Activated T-helper 1 cell treated with anti-CD3 and anti-CD28 coated beads, Interleukin-12 subunit alpha, Interleukin-12 subunit beta, Interleukin-2, Interleukin-4 antibody, amounts not matched to agents 30 ng/mL and 10 ng/mL and 1 ng/mL, durations not matched to agents 14 hours and 24 hours and 36 hours (primary cell): ENCODE measurements at places on chromosomes 16 and 17. TPM values are rescaled to one million over a fixed set of nuclear protein-coding genes. Genes with fewer than 3 reads are reported as not detected.
A peak's percentile ranks its signal among the peaks of the same experiment; 100 is the strongest.

GRCh38 chr16:50901062-50901461 lies 159.2 kb downstream of the CYLD start:
- peaks cover 5% of the 10 kb centered on the region for H3K27me3 ChIP-seq
- no peaks in the 10 kb centered on the region for H3K36me3 ChIP-seq
- H3K27ac ChIP-seq = no peak overlapping the region
- no peaks in the 10 kb centered on the region for H3K4me1 ChIP-seq
- H3K4me3 ChIP-seq = no peak overlapping the region

The ITGAL gene
- total RNA-seq = 259 and 287 TPM in 2 replicates

DNA sequence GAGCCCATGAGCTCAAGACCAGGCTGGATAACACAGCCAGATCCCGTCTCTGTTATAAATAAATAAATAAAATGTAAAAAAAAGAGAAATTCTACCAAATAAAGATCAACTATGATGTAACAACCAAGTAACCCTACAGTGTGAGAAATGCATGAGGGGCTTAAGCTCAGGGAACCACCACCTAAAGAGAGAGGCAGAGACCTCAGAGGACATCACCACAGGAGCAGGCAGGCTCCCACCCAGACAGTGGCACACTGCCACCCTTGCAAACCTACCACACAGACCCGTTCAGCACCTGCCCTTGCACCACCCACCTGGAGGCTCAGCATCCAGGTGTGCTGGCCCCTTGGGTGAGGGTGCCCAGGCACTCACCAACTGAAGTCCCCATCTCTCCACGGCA lies 45.6 kb downstream of the ANKRD11 start:
- DNase-seq = no peak
- peaks cover 84% of the 10 kb centered on the region for H3K4me1 ChIP-seq
- H3K36me3 ChIP-seq = peaks cover 2% of the 10 kb centered on the region
- no peak overlapping the region for H3K27ac ChIP-seq

- no peak overlapping the region for H3K27ac ChIP-seq
- no peaks in the 10 kb centered on the region for H3K27me3 ChIP-seq
- DNase-seq = no peak
- no peaks in the 10 kb centered on the region for H3K4me1 ChIP-seq
These were observed 9.8 kb upstream of the MYOCD start for GRCh38 chr17:12655936-12656335.

- peaks cover 5% of the 10 kb centered on the region for H3K36me3 ChIP-seq
- H3K4me1 ChIP-seq = peaks cover 33% of the 10 kb centered on the region
These were observed 5.1 kb downstream of the SNAI3 start for GRCh38 chr16:88681084-88681680.

The SPATA22 gene
- not detected in 2 replicates for total RNA-seq

The PRCD gene
- not detected in 2 replicates for total RNA-seq

GRCh38 chr16:59612094-59612493 lies 878.0 kb upstream of the GOT2 start:
- H3K27me3 ChIP-seq = no peaks in the 10 kb centered on the region
- H3K36me3 ChIP-seq = no peaks in the 10 kb centered on the region
- no peaks in the 10 kb centered on the region for H3K4me1 ChIP-seq
- H3K27ac ChIP-seq = no peak overlapping the region

The LCAT gene
- 12.7 and 20.3 TPM in 2 replicates for total RNA-seq

The SEPTIN1 gene
- total RNA-seq = 195 and 200 TPM in 2 replicates

The KRT12 gene
- not detected in 2 replicates for total RNA-seq

The MARVELD3 gene
- total RNA-seq = not detected in 2 replicates

DNA sequence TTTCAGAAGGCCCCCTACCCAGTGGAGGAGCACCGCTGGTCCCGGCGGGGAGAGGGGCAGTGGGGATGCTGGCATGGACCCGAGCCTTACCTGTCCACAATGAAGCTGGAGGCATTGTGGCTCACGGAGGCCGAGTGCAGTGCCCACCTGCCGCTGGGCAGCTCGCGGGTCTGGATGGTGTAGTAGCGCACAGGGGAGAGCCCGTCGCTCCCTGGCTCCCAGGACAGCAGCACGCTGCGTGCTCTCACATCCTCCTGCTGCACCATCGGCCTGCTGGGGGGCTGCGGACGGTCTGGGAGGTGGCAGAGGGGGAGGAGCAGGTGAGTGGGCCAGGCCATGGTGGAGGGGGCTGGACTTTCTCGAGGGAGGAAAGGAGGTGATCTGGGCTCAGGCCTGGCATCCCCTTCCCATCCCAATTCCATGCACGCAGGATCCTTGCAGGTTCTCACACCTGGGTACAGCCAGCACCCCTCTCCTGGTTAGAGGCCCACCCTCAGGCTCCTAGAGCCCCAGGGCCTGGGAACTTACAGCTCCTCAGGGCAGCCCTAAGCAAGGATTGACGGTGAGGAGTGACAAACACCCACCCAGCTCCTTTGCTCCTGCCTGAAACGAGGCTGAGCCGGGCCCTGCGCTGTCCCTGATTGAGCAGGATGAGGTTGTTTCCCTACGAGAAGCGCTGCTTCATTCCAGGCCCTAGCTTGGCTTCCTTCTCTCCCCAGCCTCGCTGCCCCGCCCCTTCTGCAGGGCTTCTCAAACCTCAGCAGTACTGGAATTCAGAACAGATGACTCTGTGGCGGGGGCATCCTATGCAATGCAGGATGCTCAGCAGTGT lies 76.2 kb upstream of the CDC42EP4 start:
- no peak for DNase-seq
- H3K4me1 ChIP-seq = no peaks in the 10 kb centered on the region
- H3K27ac ChIP-seq = no peak overlapping the region
- H3K4me3 ChIP-seq = no peak overlapping the region

DNA sequence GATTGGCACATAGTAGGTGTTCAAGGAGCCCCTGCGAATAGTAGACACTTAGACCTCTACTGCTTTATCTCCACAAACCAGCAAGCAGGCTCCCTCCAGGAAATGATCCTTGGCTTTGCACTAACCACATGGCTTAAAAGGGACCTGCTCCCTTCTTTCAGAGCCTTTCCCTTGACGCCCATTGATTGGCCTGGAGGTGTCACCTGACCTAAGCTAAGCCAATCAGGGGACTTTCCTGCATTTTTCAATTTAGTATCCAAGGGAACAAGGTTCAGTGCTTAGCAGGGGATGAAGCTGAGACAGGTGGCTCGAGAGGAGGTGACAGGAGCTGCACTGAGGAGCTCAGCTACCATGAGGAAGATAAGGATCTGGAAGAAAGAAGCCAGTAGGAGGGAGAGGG lies 52.8 kb downstream of the CLEC19A start:
- H3K36me3 ChIP-seq = no peaks in the 10 kb centered on the region
- no peak overlapping the region for H3K4me3 ChIP-seq
- H3K4me1 ChIP-seq = no peaks in the 10 kb centered on the region
- no peaks in the 10 kb centered on the region for H3K27me3 ChIP-seq

DNA sequence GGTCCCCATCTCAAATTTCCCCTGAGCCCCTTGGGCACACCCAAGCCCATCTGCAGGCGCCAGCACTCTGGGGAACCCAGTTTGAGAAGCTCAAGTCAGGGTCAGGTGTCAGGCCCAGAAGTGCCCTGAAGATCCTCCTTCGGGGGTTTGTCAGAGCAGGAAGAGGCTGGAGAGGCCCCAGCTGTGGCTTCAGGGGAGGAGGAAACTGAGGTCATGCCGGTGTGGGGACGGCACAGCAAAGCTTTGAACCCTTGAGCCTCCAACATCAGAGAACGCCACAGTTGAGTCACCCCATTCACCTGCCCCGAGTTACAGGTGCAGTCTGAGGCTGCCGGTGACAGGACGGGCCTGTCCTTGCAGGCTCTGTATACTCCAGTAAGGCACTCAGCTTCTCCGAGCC lies 140.2 kb upstream of the CIBAR2 start:
- no peak overlapping the region for H3K27ac ChIP-seq
- peaks cover 2% of the 10 kb centered on the region for H3K27me3 ChIP-seq
- no peak for DNase-seq
- H3K36me3 ChIP-seq = no peaks in the 10 kb centered on the region
- no peak overlapping the region for H3K4me3 ChIP-seq

DNA sequence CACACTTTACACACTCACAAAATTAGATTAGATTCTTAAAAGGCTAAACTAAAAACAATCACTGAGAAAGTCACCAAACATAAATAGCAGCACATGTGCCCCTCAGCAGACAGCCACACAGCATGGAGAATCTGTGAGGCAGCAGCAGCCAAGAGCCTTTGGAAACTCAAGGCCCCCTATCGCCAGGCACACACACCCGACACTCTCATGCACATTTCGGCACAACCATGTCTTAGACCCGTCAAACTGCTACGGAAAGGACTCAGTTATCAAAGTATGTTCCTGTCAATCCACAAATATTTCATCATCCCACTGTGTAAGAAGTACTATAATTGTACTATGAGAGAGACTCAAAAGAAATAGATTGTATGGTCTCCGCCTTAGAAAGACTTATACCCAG lies 20.9 kb downstream of the UBE2O start:
- no peaks in the 10 kb centered on the region for H3K27me3 ChIP-seq
- DNase-seq = no peak
- peaks cover 13% of the 10 kb centered on the region for H3K4me1 ChIP-seq
- H3K27ac ChIP-seq = no peak overlapping the region
- H3K36me3 ChIP-seq = peaks cover 2% of the 10 kb centered on the region

GRCh38 chr17:39828443-39828842 lies 35.7 kb downstream of the IKZF3 start:
- DNase-seq = no peak
- H3K4me3 ChIP-seq = no peak overlapping the region
- no peaks in the 10 kb centered on the region for H3K27me3 ChIP-seq

DNA sequence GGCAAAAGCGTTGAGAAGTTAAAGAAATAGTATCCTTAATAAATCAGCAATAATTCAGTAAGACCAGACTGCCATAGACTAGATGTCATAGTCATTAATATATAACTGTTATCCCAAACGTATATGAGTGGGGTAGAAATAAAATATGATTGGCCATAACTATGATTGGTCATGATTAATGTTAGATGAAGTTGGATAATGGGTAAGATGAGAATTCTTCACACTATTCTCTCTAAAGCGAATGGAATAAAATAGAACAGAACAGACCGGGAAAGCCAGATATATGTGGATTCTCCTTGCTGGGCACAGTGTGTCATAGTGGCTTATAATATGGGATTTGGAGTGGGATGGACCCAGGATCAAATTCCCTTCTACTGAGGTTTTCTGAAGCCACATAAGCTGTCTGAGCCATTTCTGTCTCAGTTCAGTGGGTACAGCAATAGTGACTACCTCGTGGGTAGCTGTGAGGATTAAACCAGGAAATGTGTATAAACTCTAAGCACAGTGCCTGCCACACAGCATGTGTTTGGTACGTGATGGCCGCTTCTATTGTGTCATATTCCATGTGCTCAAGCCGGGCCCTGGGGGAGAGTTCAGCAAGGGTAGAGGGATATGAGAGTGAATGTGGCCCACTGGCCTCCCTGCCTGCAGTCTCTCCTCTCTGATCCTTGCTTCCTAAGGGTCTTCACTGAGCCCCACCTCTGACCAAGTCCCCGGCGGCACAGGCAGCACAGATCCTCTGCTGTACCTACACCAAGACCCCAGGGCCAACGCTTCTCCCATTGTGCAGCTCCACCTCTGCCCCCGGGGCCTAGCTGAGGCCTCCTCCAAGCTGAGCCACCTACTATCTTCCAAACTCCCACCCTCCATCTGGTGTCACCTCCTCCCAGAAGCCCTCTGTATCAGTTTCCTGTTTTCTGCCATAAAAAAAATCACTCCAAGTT lies 3.7 kb downstream of the CETP start:
- H3K4me3 ChIP-seq = no peak overlapping the region
- H3K27me3 ChIP-seq = no peaks in the 10 kb centered on the region
- no peaks in the 10 kb centered on the region for H3K36me3 ChIP-seq
- H3K27ac ChIP-seq = peak overlapping the region; percentile 59
- no peak for DNase-seq

- H3K4me3 ChIP-seq = no peak overlapping the region
- no peak overlapping the region for H3K27ac ChIP-seq
- no peaks in the 10 kb centered on the region for H3K27me3 ChIP-seq
- no peaks in the 10 kb centered on the region for H3K36me3 ChIP-seq
- H3K4me1 ChIP-seq = no peaks in the 10 kb centered on the region
These were observed 359.7 kb downstream of the CDH11 start for GRCh38 chr16:64762211-64762610.
